Renal cortex interstitium (tissue), 15 donors: ENCODE measurements at places on chromosomes 6 and 20. TPM values are rescaled to one million over a fixed set of nuclear protein-coding genes. Genes with fewer than 3 reads are reported as not detected.
A peak's percentile ranks its signal among the peaks of the same experiment; 100 is the strongest.

DNA sequence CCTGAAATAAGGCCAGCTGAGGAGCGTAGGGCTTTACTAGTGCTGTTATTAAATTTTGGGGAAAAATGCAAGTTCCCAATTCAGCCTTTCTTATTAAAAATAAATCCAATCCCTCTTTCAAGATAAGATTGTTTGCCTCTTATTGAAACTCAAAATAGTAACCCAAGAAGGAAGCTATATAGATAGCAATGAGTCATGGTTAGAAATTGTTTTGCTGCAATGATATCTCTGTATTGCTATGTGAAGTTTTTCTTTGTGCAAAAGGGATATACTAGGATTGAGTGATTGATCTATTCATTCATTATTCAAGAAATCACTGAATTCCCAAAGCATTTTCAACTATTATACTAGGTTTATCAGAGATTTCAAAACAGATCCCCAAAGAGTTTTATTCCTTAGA, 93.0 kb upstream of the HDAC2 start:
- DNase-seq = no peak

- no peak for DNase-seq
Measured at GRCh38 chr20:62691487-62691886, 17.1 kb upstream of the NTSR1 start.

- DNase-seq = no peak
Measured at GRCh38 chr20:54292185-54292584, 84.3 kb downstream of the PFDN4 start.

DNA sequence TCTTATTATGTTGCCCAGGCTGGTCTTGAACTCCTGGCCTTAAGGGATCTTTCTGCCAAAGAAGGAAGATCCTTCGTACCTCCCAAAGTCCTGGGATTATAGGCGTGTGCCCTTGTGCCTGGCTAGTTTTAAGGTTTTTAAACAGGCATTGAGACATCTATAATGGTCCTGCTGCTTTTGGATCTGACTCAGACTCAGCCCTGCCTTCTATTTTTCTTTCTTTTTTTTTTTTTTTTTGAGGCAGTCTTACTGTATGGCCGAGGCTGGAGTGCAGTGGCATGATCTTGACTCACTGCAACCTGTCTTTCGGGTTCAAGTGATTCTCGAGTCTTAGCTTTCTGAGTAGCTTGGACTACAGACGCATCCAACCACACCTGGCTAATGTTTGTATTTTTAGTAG, 73.7 kb downstream of the PHF20 start:
- DNase-seq = no peak

DNA sequence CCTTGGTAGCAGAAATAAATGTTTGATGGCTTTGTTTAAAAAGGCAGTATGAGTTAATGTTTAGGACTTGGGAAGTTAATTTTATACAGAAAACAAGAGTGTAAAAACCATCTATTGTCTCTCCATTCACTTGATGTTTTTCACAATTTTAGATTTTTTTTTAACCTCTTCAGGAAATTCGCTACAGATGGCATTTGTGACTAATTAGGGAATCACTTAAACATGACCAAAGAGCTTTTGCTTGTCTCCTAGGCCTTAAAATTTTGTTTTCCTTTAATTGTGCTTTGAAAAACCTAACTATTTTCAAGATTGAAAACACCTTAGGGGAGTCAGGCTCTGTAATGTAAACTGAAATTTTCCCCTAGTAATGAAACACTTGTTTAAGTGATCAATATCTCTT, 17.3 kb downstream of the TULP4 start:
- no peak for DNase-seq

RFX6 gene
- 0.08 TPM for polyA plus RNA-seq

GRCh38 chr6:153015094-153015640, 12.7 kb upstream of the MTRF1L start:
- DNase-seq = no peak

DNA sequence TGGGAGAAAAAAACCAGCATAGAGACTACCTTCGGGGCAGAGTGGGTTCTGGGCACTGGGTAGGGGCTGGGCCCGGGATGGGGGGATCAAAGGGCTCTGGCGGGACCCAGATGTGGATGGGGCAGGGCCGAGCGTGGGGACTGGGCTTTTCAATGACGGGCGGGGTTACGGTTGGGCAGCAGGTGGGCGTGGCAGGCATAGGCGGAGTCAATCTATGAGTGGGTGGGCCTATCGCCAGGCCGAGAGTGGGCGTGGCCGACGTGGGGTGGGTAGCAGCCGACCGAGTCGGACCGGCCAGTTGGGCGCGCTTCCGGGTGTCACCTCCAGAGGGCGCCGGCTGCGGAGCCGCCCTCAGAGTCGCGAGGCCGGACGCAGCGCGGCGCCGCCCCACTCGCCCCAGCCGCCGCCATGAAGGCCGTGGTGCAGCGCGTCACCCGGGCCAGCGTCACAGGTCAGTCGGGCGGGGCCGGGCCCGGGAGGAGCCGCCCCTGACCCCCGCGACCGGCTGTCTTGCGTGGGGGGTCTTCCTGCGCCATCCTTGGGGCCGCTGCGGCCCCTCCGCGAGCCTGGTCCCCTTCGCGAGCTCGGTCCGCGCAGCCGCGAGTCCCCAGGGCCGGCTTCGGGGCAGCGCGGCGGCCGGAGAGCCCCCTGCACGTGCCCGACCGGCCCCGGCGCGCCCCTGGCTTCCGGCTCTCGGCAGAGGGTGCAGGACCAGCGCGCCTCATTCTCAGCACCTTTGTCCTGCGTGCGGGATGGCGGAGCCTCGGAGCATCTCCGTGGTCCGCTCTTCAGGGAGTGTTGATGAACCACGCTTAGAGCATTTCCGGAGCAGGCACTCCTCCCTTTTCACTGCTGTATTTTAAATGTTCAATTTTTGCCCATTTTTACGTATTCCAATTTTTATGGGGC, at the start of gene DTD1:
DTD1 (plus strand) TSS at position 390 of the 909 bp plus-strand sequence; CDS start at position 409, 19 bp downstream.
- peak; percentile 60 for DNase-seq

DNA sequence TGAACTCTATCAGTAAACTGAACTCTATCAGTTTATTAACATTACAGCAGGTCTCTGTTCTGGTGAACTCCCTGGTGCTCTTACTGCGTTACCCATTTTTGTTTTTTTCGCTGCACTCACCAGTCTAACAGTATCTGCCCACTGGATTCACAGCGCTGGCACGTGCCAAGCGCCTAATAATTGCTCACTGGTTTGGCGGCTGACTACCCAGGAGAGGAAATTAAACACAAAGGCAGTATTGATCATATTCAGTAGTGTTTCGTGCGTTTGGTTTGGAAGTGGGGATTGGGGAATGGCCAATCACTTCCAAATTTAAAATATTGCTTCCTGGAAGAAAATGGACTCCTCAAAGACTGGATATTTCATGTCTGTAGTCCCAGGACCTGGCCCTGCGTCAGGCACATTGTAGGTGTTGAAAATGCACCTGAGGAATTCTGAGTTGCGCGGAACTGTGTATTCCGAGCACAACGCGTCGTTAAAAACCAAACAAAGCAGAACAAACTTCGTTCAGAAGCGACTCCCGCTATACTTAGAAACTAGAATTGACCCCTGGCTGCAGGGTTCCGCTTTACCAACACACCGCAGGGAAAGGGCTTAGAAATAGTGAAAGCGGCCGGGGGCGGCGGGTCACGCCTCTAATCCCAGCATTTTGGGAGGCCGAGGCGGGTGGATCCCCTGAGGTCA, 1.1 kb upstream of the RPS12 start:
- no peak for DNase-seq

DNA sequence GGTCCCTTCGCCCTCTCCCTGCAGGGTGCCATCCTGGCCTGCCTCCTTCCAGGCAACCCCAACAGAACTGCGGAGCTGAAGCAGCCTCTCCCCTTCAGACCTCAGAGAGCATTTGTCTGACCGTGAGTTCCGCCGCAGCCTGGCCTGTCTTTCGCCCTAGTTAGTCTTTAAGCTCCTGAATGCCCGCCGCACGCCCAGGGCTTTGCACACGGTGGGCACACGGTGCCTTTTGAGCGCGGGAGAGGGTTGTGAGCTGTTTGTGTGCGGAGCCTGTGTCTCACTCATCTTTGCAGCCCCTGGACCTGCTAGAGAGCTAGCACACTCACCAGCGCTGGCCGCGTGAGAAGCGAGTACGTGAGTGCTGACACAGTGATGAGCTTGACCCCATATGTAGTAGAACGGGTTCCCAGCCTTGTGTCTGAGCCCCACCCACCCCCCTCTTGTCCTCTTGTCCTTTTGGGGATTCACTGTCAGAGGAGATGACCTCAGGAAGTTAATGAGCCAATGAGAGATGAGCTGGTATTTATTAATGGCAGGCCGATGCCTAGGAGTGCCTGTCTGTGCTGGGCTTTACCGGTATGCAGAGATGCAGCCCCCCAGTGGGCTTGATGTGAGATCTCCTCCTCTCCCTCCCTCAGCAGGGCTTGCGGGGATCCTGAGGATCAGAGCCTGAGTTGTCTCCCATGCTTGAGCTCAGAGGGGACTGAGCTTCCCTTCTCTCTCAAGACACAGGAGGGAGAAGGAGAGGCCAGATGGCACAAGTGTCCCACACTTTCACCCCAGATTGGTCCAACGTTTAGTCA, 249.2 kb downstream of the FARS2 start:
- DNase-seq = no peak

EYA2 gene
- polyA plus RNA-seq = 0.40 TPM

PRND gene
- 3.1 TPM for polyA plus RNA-seq

GRCh38 chr6:167685654-167686053, 141.1 kb upstream of the AFDN start:
- DNase-seq = no peak

- DNase-seq = no peak
Measured at GRCh38 chr6:163254341-163254835, 160.1 kb upstream of the QKI start.

NR2E1 gene
- polyA plus RNA-seq = not detected
